ENCODE measurements at places on chromosomes 13 and 19.
A peak's percentile ranks its signal among the peaks of the same experiment; 100 is the strongest.

DNA sequence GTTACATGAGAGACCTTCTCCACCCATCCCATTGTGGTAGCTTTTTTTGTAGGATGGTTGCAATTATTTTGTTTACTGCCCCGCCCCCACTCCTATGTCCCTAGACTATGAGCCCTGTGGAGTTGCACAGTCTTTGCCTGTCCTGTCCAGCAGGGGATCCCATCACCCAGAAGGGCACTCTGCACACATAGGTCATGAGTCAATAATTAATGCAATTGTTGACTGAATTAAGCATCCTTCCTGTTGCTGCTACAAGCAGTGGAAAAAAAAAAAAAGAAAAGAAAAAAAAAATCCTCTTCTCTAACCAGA, 14.2 kb downstream of the C19orf81 start:
- DNase-seq = no peak

DNA sequence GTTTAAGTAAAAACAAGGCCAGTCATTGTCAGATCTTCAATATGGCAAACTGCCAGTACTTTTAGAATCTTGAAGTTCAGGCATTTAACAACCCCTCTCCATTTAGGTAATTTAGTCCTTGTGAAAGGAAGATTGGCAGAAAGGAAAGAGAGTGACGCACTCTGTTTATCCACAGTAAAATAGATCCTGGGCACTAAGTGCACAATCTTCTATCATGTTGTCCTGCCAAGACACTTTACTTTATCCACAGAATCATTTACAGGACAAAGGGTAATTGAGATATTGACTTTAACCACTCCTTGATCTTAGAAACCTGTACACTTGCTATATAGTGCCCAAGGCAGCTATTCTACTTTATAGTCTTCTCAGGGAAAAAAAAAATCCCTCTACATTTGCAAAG, 786.4 kb upstream of the SLITRK1 start:
- DNase-seq = no peak

- DNase-seq = peak; percentile 66
Measured at GRCh38 chr19:5001615-5002014, 32.7 kb downstream of the KDM4B start.

DNA sequence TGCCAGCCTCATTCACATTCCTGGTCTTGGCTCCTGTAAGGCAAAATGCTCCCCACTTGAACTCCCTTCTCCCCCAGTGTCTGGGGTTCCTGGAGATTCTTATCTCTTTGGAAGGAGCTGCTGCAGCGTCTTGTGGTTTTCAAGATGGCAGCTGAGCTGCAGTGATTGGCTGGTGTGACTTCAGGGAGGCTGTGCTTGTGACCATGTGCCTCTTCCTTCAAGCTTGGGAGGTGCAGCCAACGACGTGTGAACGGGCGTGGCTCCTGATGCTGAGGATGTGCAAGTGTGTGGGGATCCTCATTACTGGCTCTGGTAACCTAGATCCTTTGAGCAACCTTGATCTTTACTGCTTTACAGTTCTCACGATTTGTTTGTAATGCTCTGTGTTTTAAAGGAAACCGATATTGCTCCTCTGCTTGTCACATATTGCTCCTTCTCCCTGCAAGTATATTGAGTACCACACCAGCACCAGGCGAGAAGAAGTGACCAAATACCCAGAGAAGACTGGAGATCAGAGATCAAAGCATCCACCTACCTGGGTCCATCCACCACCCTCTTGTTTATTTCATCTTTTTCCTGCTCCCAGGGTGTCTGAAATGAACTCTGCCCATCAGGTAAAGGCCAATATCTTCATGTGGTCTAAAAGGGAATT, 208.5 kb downstream of the FGF9 start:
- DNase-seq = no peak

- DNase-seq = no peak
Measured at GRCh38 chr19:4620675-4621074, 18.6 kb upstream of the TNFAIP8L1 start.

DNA sequence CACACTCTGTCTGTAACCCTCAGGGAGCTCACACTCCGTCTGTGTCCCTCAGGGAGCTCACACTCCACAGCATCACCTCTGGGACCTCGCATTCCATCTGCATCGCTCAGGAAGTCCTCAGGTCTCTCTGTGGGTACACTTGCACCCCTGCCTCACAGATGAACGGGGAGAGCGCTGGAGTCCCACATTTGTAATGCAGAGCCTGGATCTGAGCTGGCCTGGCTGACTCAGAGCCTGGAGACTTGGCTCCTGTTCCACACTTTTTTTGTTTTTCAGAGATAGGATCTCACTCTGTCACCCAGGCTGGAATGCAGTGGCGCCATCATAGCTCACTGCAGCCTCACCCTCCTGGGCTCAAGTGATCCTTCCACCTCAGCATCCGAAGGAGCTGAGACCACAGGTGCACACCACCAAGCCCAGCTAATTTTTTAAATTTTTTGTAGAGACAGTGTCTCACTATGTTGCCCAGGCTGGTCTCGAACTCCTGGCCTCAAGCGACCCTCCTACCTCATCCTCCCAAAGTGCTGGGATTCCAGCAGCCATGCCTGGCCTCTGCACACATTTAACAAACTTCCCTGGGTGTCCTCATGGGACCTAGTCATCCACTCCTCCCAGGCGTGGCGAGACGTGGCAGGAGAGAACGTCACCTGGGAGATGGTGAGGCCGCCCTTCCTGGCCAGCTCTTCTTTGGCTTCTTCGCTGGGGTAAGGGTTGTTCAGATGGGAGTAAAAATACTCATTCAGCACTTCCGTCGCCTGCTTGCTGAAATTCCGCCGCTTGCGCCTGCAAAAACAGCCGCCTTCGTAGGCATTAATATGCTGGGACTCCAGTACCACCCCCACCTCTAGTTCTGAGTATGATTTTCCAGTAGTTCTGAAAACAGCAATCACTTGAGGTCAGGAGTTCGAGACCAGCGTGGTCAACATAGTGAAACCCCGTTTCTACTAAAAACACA, 31.0 kb downstream of the CILP2 start:
- no peak for DNase-seq

DNA sequence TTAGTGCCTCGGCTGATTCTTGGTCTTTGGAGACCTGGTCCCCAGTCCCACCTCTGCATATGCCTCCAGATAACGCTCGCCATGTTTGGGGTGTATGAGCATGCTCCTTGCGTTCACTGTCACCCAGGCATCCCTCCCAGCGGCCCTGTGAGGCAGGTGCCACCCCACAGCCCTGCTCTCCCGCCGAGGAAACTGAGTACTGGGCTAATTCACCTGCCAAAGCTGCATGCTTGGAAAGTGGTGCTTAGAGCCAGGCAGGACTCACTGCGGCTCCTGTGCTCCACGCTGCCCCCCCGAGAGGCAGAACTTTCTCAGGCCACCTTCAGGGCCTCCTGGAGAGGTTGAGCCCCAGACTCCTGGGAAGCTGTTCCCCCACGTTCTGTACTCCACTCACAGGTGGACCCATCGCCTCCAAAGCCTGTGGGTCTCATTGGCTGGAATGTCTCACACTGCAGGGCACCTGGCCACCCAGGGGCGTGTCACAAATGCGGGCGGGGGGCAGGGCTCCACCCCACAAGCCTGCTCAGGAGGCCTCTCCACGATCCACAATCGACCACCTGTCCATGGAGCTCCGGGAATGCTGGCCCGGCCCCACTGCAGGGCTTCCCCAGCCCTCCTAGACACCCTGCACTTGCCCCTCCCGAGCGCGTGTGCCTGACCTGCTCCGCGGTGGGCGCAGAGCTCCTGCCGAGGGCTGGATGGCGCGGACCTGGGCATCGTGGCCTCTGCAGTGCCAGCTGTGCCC, 64.6 kb downstream of the ATP11A start:
- DNase-seq = no peak

- DNase-seq = no peak
Measured at GRCh38 chr13:99961636-99962035, 9.9 kb downstream of the ZIC5 start.

DNA sequence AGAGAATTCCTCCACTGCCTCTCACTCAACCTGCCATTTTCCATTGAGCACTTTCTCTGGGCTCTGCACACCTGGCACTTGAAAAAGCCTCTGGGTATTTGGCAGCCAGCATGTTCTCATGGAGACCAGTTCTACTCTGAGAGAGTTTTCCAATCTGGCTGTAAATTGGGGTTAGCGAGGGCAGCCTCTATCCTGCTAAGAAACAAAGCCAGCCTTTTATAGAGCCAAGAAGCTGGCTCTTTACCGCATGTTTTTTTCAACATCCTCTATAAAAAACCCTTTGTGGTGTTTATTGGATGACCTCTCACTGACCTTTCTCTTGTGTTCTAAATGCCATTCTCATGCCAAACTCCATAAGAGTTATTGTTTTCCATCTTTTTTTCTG, 52.6 kb upstream of the RCBTB2 start:
- DNase-seq = no peak

- DNase-seq = no peak
Measured at GRCh38 chr13:90375851-90376250, 971.6 kb upstream of the MIR17HG start.

DNA sequence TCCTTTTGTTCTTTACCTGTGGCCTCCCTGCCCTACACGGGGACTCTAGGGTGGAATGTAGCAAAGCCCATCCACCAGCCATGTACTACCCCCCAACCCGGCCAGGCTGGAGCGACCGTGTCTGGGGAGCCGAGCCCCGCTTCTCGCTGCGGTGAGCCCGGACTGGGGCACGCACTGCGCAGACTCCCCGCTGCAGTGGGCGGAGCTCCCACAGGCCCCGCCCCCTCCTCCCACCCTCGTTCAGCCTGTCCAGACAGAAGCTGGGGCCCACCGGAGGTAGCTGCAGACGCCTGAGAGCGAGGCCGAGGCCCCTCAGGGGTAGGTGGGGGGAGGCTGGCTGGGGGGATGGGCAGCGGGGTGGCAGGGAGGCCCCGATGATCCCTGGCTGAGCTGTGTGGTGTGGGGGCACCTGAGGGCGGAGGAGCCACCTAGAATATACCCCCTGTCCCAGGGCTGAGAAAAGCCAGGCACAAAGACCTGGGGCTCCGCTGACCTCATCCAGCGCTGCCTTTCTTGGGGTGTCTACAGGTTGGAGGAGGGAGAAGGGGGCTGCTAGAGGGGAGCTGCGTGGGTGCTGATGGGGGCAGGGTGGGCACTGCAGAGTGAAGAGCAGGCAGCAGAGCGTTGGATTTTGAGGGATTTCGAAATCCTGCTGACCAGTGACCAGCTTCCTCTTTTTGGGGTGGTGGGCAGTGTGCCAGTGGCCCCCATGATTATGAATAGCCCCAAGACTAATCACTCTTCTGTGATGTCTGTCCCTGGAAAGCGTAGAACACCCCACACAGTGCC, 17.3 kb downstream of the PLD3 start:
- DNase-seq = peak; percentile 91

- DNase-seq = no peak
Measured at GRCh38 chr19:19006213-19006612, 27.1 kb downstream of the SUGP2 start.

Measured in GM13976 (cell line).